ENCODE measurements at places on chromosomes 2 and 18. TPM values are rescaled to one million over a fixed set of nuclear protein-coding genes. Genes with fewer than 3 reads are reported as not detected.

- H3K27ac ChIP-seq, result peak overlapping the region; percentile 100
- H3K4me1 ChIP-seq, result peaks cover 33% of the 10 kb centered on the region
- no peak for DNase-seq
- H3K4me3 ChIP-seq, result peak overlapping the region; percentile 97
- H3K36me3 ChIP-seq, result peaks cover 3% of the 10 kb centered on the region
- no peaks in the 10 kb centered on the region for H3K27me3 ChIP-seq
Observed at GRCh38 chr2:121650315-121650930, 1.2 kb upstream of the CLASP1 start.

The FBXO36 gene
- total RNA-seq, result 4.8 TPM

The CXCR4 gene
- total RNA-seq, result not detected

The UNC80 gene
- not detected for total RNA-seq

DNA sequence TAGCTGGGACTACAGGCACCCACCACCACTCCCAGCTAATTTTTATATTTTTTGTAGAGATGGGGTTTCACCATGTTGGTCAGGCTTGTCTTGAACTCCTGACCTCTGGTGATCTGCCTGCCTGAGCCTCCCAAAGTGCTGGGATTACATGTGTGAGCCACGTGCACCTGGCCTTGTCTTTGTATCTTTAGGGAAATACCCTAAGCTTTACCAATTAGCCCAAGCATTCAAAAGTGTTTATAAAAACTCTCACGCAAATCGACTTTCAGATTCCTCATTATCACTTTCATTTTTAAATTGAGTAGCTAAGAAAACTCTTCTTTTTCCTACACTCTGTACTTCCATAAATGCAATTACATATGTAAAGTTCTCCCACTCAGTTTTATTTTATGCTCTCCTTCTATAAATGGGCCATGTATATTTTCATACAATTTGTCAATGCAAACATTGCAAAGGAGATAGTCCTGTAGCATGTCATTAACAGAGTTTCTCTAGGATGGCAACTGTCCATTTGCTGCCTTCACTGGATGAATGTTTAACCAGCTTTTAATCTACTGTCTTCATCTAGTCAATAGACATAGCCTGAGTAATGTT, 326.2 kb upstream of the LRATD1 start:
- H3K36me3 ChIP-seq, result no peaks in the 10 kb centered on the region
- H3K4me1 ChIP-seq, result no peaks in the 10 kb centered on the region
- no peak overlapping the region for H3K4me3 ChIP-seq
- no peak for DNase-seq
- no peak overlapping the region for H3K27ac ChIP-seq

GRCh38 chr2:64383881-64384280, 70.1 kb upstream of the LGALSL start:
- DNase-seq, result peak; percentile 60
- no peaks in the 10 kb centered on the region for H3K4me1 ChIP-seq
- H3K27me3 ChIP-seq, result peaks cover 42% of the 10 kb centered on the region
- H3K27ac ChIP-seq, result no peak overlapping the region
- H3K4me3 ChIP-seq, result no peak overlapping the region
- H3K36me3 ChIP-seq, result peaks cover 4% of the 10 kb centered on the region

- no peaks in the 10 kb centered on the region for H3K27me3 ChIP-seq
- no peak overlapping the region for H3K27ac ChIP-seq
- DNase-seq, result no peak
- H3K4me3 ChIP-seq, result no peak overlapping the region
- no peaks in the 10 kb centered on the region for H3K36me3 ChIP-seq
- peaks cover 7% of the 10 kb centered on the region for H3K4me1 ChIP-seq
Observed at GRCh38 chr18:56382541-56382940, 255.9 kb downstream of the TXNL1 start.

The GATA6 gene
- 1.9 TPM for total RNA-seq

- no peaks in the 10 kb centered on the region for H3K36me3 ChIP-seq
Observed at GRCh38 chr2:241818229-241818942, 9.4 kb downstream of the NEU4 start.

The CRYGC gene
- not detected for total RNA-seq

DNA sequence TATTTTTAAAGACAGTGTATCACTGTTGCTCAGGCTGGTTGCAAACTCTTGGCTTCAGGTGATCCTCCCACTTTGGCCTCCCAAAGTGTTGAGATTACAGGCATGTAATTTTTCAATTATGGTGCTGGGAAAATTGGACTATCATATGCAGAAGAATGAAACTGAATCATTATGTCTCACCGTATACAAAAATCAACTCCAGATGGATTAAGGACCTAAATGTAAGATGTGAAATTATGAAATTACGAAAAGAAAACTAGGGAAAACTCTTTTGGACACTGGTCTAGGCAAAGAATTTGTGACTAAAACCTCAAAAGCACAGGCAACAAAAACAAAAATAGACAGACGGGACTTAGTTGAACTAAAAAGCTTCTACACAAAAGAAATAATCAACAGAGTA, 31.2 kb downstream of the MAP3K2 start:
- peaks cover 27% of the 10 kb centered on the region for H3K4me1 ChIP-seq
- no peaks in the 10 kb centered on the region for H3K27me3 ChIP-seq

The CIB4 gene
- total RNA-seq, result not detected

DNA sequence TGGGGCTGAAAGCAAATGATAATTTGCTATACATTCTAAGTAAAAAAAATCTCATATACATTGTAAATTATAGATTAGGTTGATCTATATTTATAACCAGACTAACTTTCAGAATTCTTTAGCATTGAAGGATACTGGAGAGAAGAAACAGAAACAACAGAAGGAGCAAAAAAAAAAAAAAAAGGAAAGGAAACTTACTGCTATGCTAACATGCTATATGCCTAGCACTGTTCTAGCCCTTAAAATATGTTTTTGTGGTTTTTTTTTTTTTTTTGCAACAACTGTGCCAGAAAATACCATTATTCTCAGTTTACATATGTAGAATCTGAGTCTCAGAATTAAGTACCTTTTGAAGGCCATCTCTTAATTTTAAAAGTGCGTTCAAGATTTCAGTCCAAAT, 204.9 kb upstream of the MC4R start:
- no peak overlapping the region for H3K4me3 ChIP-seq
- peaks cover 37% of the 10 kb centered on the region for H3K27me3 ChIP-seq
- no peaks in the 10 kb centered on the region for H3K4me1 ChIP-seq
- no peaks in the 10 kb centered on the region for H3K36me3 ChIP-seq
- DNase-seq, result no peak

GRCh38 chr2:152930501-152930900, 212.1 kb downstream of the ARL6IP6 start:
- DNase-seq, result no peak
- H3K4me1 ChIP-seq, result no peaks in the 10 kb centered on the region
- no peak overlapping the region for H3K27ac ChIP-seq

- peak overlapping the region; percentile 42 for H3K4me3 ChIP-seq
- no peak for DNase-seq
- H3K36me3 ChIP-seq, result peaks cover 4% of the 10 kb centered on the region
- no peaks in the 10 kb centered on the region for H3K27me3 ChIP-seq
- peaks cover 56% of the 10 kb centered on the region for H3K4me1 ChIP-seq
Observed at GRCh38 chr2:230052299-230052698, 16.4 kb downstream of the SLC16A14 start.

The MAP4K4 gene
- 123 TPM for total RNA-seq

The LDLRAD4 gene
- 20.4 TPM for total RNA-seq

The UGP2 gene
- 109 TPM for total RNA-seq

DNA sequence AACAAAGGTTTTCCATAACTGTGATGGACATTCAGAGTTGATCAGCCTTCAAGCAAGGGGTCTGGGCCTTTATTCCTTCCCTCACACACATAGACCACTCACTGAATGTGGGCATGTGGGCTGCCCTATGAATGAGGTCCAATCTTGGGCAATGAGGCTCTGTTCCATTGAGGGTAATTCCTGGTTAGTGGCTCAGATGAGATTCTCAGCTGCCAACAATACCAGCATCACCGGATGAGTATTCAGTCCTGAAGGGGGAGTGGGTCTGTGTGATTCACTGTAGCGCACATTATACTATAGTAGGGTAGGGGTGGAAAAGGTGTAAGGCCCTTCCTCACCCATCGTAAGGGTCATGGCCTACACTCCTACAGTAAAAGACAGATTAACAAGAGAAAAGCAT, 9.9 kb upstream of the PARD3B start:
- H3K4me3 ChIP-seq, result no peak overlapping the region
- DNase-seq, result no peak
- no peaks in the 10 kb centered on the region for H3K27me3 ChIP-seq
- no peaks in the 10 kb centered on the region for H3K36me3 ChIP-seq

GRCh38 chr18:78123144-78123909, 856.3 kb upstream of the SALL3 start:
- H3K36me3 ChIP-seq, result no peaks in the 10 kb centered on the region
- no peaks in the 10 kb centered on the region for H3K4me1 ChIP-seq
- H3K4me3 ChIP-seq, result no peak overlapping the region
- no peak overlapping the region for H3K27ac ChIP-seq
- DNase-seq, result no peak
- no peaks in the 10 kb centered on the region for H3K27me3 ChIP-seq

DNA sequence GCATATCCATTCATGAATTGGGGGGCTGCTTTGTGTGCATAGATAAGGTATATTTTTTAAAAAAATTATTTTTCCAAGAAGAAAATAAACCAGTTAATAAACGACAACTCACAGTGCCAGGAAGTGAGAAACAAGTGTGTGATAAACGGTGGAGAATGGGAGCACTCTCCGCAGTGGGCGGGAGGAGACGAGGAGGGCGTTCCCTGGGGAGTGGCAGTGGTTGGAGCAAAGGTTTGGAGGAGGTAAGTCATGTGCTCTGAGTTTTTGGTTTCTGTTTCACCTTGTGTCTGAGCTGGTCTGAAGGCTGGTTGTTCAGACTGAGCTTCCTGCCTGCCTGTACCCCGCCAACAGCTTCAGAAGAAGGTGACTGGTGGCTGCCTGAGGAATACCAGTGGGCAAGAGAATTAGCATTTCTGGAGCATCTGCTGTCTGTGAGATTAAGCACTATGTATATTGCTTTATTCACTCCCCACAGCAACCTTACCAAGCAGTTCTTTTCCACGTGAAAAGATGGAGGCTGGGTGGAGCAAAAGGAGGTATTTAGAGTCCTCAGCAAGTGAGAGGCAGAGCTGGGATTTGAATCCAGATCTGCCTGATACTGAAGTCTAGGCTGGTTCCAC, 27.0 kb upstream of the CASP8 start:
- no peaks in the 10 kb centered on the region for H3K27me3 ChIP-seq
- no peak overlapping the region for H3K27ac ChIP-seq
- no peak overlapping the region for H3K4me3 ChIP-seq
- no peak for DNase-seq
- peaks cover 27% of the 10 kb centered on the region for H3K4me1 ChIP-seq

DNA sequence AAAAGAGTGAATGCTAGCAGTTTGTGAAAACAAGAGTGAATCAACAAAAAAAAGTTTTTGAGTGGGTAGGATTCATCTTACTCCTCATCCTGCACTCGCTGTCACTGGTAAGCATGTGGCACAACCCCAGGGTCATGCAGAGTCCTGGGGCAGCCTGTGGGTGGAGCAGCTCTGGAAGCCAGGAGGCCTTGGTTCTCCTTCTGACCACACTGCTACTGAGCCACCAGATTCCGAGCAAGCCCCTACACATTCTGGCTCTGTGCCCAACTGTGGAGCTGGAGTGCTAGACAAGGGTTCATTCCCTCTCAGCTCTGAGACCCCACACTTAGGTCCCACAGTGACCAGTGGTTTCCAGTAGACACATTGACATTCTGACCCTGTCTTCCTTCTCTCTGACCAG, 670.6 kb downstream of the BCL11A start:
- H3K27ac ChIP-seq, result no peak overlapping the region
- H3K4me1 ChIP-seq, result no peaks in the 10 kb centered on the region
- no peaks in the 10 kb centered on the region for H3K27me3 ChIP-seq
- no peak overlapping the region for H3K4me3 ChIP-seq
- DNase-seq, result no peak

The TMEM150A gene
- 20.8 TPM for total RNA-seq

- no peak overlapping the region for H3K4me3 ChIP-seq
- no peaks in the 10 kb centered on the region for H3K36me3 ChIP-seq
- no peaks in the 10 kb centered on the region for H3K27me3 ChIP-seq
- no peak for DNase-seq
- no peak overlapping the region for H3K27ac ChIP-seq
- peaks cover 9% of the 10 kb centered on the region for H3K4me1 ChIP-seq
Observed at GRCh38 chr18:36419900-36420531, 122.5 kb downstream of the FHOD3 start.

DNA sequence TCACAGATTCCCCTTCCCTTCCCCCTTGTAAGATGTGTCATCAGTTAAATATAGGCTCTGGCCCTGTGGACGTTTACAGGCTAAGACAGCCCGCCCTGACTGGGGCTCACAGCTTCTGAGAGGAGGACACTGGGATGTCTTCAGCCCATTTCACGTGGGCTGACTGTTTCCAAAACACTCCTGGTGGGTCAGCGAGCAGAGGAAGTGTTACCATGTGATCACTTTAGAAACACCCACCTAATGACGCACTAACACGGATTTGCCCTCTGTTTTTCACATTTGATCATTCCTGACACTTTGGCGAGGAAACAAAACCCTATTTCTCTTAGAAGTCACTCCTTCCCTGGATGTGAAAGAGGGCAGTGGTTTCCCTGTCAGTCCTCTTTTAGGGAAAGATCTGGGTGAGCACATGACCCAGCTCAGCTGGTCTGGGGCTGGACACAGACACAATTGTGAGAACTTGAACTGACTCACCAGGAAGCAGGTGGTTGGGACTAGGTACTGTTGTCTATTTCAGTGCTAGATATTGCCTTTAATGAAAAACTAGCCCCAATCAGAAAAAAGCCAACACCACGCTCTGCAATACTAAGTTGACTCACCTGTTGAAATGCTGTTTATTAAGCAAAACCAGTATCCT, 38.8 kb downstream of the BMP10 start:
- H3K4me1 ChIP-seq, result peaks cover 35% of the 10 kb centered on the region
- peak overlapping the region; percentile 73 for H3K27ac ChIP-seq
- no peaks in the 10 kb centered on the region for H3K27me3 ChIP-seq
- no peak overlapping the region for H3K4me3 ChIP-seq
- H3K36me3 ChIP-seq, result no peaks in the 10 kb centered on the region
- no peak for DNase-seq

DNA sequence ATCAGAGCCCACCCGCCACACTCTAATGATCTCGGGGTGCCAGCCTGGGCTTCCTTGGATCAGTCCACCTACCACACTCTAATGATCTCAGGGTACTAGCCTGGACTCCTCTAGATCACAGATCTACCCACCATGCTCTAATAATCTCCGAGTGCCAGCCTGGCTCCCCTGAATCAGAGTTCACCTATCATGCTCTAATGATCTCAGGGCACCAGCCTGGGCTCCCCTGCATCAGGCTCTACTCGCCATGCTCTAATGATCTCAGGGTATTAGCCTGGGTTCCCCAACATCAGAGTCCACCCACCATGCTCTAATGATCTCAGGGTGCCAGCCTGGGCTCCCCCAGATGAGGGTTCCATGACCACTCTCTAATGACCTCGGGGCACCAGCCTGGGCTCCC, 48.1 kb downstream of the EIPR1 start:
- peaks cover 14% of the 10 kb centered on the region for H3K36me3 ChIP-seq
- H3K4me3 ChIP-seq, result no peak overlapping the region
- H3K4me1 ChIP-seq, result no peaks in the 10 kb centered on the region
- H3K27me3 ChIP-seq, result no peaks in the 10 kb centered on the region
- H3K27ac ChIP-seq, result no peak overlapping the region
